NCI-H1436 treated with DMSO at 0.1 percent for 48 hours (cell line): ENCODE measurements at places on chromosomes 3 and 15.

GRCh38 chr3:12159227-12159601 lies 502 bp upstream of the TIMP4 start:
- DNase-seq: no peak

- DNase-seq: no peak
Measured at GRCh38 chr3:32104492-32104891, 1.9 kb upstream of the GPD1L start.

DNA sequence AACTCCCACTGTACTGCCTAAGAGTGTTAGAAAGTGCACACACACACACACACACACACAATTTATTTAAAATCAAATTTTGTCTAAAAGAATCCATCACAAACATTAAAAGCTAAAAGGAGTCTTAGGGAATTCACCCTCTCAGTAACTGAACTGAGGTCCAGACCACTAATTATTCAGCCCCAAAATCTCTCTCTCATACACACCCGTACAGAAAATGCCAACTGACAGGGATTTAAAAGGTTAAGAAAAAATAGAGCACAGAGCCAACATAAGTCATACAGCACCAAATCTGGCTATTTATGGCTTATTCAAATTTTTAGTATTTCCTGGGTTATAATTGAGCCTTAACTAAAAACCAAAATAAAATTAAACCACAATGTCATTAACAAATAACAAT lies 20.7 kb downstream of the GBE1 start:
- no peak for DNase-seq

GRCh38 chr3:13783476-13783875 lies 96.4 kb downstream of the WNT7A start:
- no peak for DNase-seq

- DNase-seq: no peak
Measured at GRCh38 chr15:43317566-43318184, 12.7 kb downstream of the LCMT2 start.

DNA sequence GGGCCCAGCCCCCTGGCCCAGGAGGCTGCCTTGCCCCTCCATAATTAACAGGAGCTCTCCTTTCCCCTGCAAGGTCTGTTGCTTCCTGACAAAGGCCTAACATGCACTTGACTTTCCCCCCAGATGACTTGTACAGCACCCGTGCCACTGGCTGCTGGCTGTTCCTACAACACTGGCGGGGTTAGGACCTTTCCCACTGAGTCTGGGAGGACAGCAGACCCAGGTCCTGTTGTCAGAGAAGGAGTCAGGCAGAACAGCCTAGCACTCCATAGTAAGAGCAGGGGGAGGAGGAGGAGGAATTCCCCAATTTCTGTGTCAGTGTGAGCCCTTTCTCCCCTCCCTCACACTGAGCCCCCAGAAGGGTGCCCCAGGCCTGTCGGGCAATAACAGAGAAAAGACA lies 99.2 kb downstream of the CORO2B start:
- no peak for DNase-seq

DNA sequence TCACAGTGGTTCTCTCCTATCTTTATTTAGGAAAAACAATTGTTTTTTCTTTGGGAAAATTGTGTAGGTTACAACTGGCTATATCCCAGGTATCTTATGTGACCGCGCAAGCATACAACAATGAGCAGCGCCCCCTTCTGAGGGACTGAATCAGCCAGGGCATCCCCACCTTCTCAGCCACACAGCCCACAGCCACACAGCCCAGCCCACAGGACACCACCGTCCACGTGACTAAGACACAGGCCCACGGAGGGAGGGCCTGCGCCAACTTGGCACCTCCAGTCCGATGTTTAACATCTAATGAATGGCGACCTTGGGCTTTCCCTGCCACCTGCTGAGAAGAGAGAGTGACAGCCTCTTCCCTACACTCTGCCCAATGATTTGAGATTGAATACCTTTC lies 68.1 kb downstream of the ATP10A start:
- no peak for DNase-seq

- DNase-seq: no peak
Measured at GRCh38 chr15:87416591-87417257, 839.8 kb downstream of the NTRK3 start.

- DNase-seq: no peak
Measured at GRCh38 chr3:197428117-197428801, 127.5 kb downstream of the BDH1 start.

- no peak for DNase-seq
Measured at GRCh38 chr3:184361932-184362667, 590 bp downstream of the POLR2H start.

DNA sequence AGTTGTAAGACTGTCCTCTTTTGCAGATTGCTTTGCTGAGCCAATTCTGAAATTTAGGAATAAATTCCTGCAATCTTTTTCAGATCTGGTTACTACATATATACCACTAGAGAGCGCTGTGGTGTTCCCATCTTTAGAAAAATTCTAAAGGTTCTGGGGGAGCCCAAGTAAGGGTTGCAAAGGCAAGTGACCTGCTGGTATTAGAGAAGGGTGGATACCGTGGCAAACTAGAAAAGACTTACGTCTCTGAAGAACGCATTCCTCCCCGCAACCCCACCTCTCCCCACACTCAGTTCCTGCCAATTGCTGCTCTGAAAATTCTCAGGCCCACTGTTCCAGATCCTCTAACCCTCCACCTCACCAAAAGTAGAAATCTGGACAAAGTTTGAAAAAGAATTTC lies 48.5 kb downstream of the EFHB start:
- DNase-seq: no peak

- no peak for DNase-seq
Measured at GRCh38 chr15:67127331-67127664, 61.9 kb downstream of the SMAD3 start.

DNA sequence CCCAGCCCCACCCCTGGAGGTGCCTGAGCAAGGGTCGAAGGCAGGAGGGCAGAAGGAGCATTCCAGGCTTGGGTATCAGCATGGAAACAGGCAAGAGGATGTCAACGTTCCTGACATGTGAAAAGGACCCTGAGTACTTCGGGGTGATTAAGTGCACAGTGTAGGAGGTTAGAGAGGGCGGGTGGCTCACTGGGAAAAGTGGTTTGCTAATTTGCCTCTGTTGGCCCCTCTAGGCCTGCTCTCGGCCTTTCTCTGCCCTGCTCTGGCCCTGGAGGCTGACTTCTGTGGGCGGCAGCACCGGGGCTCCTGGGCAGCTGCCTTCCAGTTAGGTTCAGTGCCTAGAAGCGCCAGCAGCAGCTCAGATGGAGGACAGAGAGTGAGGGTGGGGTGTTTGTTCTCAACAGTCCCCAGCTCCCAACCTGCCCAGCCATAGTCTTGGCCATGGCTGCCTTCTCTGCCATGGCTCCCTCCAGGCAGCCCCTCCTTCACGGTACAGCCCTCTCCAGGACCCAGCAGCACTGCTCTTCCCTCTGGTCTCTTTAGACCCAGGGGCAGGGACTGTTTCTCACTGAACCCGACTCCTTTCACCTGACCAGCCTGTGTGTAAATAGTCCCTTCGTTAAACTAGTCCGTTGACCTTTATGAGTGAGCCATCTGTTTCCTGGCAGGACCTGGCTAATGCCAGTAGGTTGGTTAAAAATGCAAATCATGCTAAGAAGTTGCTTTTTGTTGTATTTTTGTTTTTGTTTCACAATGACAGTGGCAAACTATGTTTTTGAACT lies 107.1 kb upstream of the TPM1 start:
- DNase-seq: no peak

- DNase-seq: no peak
Measured at GRCh38 chr15:67061811-67062368, 3.5 kb upstream of the SMAD3 start.

DNA sequence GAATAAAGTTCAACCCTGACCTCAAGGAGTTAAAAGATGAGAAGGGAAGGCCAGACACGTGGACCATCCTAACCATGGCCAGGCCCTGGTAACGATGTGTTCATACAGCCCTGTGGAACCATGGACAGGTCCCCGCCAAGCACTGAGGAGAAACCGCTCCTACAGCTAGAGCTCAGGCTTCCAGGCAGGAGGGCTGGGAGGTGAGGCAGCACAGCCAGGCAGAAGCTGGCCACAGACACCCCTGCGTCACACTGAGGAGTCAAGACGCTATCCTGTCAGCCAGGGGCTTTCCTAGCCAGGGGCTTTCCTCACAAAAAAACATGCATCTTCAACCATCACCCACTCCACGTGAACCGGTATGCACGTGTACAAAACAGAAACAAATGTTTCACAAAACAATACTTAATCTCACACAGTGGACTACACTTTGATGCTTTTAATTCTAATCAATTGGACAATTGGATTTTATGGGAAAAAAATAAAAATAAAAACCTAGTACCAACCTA lies 73.2 kb downstream of the TBC1D2B start:
- DNase-seq: no peak

DNA sequence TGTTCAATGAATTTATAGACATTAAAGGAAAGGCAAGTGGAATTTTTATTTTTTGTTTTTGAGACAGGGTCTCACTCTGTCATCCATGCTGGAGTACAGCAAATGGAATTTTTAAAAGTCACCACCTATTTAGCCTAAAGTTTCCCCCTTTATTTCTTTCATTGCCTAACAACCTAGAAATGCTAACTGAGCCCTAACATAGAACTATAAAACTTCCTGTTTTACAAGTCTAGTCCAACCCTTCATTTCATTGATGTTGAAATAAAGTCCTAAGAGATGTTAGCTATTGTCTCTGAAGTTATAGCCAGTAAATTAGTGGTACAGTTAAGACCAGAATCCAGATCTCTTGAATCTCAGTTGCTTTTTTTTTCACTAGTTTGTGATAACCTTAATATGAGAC lies 39.0 kb downstream of the MAPK6 start:
- no peak for DNase-seq

DNA sequence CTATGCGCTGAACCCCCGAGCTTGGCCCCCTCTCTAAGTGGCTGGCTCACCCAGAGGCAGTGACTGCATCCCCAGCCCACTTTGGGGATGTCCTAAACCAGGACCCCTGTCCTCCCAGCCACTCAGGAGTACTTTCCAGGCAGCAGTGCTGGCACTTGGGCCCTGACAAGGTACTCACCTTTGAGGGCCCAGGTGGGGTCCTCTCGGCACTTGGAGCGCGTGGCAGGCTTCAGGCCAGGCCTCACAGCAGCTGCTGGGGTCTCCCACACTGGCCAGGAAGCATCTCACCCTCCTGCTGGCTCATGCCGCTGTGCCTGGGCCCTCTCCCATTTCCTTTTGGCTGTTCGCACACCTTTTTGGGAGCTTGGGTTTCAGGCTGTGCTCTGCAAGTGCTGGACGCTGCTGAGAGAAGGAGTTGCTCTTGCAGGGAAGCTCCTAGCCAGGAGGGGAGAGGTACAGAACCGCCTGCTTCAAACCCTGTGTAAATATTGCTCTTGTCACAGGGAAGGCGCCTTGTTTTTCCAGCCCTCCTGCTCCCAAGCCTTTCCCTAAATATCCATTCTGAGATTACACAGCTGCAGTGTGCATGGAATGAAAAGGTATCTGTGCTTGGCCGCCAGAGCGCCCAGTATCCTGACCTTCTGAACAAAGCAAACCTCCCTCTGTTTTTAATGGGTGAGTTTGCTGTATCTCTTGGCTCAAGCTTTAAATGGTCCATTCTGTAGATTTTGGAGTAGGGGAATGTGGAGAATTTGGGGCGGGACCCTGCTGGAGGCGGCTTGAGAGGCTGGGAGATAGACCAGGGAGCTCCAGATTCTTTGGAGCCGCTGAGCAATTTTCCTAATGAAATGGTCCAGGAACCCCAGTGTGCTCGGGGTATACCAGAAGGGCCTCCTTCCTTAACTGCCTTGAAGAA lies 45.6 kb downstream of the DNASE1L3 start:
- no peak for DNase-seq

DNA sequence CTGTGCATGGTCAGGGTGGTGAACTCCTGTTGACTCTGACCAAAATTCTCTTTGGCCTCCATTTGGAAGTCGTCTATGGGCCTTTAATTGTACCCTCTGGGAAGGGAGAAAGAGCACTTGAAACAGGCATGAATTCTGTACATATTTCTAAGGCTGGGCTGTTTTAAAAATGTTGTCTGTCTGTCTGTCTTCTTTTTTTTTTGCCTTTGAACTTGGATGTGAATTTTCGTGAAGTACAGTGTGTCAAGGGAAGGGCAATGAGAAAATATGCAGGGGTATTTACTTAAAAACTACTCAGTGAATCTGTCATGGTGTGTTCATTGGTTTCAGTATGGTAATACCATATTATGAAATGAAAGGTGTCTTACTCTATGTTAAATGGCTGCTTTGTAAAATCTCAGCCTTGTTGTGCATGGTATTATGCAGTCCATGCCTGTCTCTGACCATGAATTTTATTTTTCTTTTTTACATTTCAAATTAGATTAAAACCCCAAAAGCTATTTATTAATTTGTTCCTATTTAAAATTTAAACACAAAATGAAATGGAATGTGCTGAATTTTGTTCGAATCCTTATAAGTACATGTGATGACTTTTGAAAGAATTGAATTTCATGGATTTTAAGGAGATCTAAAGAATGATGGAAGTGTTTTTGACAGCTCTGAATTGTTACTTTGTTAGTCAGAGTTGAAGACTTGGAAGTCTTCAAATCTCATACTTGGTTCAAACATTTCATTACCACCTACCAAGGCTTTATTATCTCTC lies 51.1 kb downstream of the RARB start:
- DNase-seq: no peak

DNA sequence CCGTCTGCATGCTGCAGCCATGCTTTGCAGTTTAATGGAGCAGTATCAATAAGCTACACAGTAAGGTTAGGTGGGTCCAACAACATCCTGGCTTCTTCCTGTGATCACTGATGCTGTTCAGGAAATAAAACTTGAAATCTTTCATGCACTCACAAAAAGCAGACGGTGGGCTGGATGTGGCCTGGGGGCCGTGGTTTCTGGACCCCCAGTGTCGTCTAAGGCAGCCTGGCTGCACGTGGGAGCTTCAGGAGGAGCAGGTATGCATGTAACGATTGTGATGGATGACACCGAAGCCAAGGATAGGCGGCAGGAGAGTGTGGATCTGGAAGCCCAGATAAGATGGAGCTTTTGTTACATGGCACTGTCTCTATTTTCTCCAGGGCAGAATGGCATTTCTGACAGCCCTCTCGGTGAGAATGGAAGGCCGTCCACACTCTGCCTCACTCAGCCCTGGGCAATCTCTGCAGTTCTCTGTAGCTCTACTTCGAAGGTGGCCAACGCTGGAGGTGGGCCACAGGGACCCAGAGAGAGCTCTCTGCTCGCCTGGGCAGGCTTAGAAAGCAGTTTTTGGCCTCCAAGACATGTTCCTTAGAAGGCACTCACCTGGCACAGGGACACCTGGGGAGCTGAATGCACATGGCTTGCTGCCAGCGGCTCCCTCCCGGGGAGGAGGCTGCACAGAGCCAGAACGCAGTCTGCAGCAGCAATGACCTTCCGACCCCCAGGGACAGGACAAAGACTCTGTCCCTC lies 46.4 kb upstream of the IQSEC1 start:
- no peak for DNase-seq

- peak; percentile 64 for DNase-seq
Measured at GRCh38 chr3:127535901-127536829, 54.4 kb downstream of the TPRA1 start.

GRCh38 chr15:81091889-81092558 lies 42.0 kb upstream of the CFAP161 start:
- DNase-seq: peak; percentile 2
